Fibroblast of skin of right biceps (primary cell): ENCODE measurements at places on chromosomes 4 and X.

DNA sequence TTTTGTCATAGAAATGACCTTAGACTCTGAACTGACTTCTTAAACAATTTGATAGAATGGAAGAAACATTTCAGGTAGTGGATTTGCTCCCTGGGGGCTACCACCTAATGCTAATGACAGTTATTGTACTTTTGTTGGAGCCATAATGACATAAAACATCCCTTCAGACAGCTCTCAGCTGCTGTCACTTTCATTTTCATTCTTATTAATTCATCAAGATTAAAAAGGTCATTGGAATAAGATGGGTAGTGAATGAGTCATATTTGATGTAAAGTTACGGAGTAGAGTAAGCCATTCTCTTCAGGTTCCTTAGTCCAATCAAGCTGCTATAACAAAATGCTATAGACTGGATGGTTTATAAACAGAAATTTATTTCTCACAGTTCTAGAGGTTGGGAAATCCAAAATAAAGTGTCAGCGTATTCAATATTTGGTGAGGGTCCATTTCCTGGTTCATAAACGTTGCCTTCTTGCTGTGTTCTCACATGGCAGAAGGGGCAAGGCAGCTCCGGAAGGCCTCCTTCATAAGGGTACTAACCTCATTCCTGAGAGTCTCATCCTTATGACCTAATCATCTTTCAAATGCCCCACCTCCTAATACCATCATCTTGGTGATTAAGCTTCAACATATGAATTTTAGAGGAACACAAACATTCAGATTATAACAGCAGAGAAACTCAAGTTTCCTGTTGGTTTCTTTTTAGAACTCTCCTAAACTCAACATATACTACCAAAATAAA lies 268.5 kb downstream of the ARAP2 start:
- DNase-seq: no peak

DNA sequence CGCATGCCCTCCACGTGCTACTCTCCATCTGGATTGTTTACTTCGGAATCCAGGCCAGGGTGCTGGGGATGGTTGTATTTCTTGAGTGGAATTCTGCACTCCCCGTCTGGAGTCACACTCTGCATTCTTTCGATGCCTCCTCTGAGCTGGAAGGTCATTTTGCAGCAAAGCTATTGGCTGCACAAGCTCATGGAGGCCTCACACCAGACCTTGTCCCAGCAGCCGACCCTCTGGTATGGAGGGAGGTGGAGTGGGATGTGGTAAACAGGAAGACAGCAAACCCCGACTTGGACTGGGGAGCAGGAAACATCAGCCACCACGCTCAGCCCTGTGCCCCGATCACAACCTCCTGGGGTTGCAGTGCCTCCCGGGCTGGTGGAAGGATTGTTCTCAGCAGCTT lies 225.3 kb upstream of the LNX1 start:
- peak; percentile 15 for DNase-seq

- DNase-seq: no peak
Observed at GRCh38 chr4:30443289-30443688, 276.9 kb upstream of the PCDH7 start.

DNA sequence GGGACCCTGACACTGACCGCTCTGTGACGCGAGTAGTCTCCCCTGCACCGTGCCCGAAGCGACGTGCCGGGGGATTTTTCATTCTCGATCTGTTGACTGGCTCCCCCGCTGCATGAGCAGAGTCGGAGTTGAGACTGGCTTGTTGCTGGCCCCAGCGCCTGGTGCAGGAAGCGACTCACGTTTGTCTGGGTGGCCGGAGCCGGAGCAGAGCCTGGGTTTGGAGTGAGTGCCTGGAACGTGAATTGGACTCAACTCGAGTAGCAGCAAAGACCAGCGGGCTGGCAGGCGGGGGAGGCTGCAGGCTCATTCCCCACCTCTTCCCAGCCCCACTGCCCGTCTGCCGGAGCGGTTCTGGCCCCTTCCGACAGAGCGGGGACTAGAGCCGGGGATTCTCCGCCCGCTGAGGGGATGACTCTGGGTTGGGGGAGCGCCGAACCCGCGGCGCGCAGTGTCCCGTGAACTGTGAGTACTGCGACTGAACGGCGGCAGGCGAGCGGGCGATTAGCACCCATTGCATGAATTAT lies 554 bp downstream of the PCDH7 start:
- peak; percentile 56 for DNase-seq

GRCh38 chrX:10798041-10798440 lies 177.7 kb upstream of the MID1 start:
- DNase-seq: no peak

GRCh38 chr4:183348706-183349659 lies 26.8 kb upstream of the CLDN24 start:
- peak; percentile 99 for DNase-seq

GRCh38 chr4:176031922-176032321 lies 33.7 kb upstream of the WDR17 start:
- DNase-seq: no peak

DNA sequence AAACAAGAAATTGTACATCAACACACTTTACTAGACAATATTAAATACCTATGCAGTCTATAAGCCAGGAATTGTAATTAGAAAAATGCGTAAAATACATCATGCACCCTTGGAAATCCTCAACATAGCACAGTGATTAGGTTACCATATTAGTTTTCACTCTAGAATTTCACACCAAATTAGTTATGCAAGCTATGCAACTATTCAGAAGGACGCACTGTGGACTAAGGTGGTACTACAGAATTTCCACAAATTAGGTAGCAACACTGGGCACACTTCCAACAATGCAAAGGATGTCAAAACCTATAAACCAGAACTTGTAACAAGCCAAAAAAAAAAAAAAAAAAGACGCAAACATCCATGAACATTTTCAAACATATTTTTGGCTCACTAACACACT lies 71.1 kb upstream of the ZCCHC13 start:
- peak; percentile 53 for DNase-seq

DNA sequence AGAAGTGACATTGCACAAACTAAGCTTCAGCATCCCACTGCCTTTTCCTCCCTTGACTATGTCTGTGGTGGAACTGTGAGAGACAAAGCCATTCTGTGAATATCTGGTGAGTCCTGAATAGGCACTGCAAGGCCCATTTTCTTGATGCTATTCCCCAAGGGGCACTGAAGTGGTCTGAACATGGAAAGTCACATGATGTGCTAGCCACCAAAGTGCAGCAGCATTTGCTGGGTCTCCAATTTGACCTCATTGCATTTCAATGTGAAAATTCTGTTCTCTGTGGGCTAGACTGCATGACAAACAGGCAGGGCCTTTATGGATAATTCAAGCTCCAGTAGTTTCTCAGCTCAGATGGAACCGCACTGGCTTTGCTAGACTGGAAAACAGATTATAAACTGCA lies 627.4 kb upstream of the BOD1L1 start:
- DNase-seq: no peak

GRCh38 chr4:36233567-36234266 lies 10.6 kb downstream of the ARAP2 start:
- no peak for DNase-seq

DNA sequence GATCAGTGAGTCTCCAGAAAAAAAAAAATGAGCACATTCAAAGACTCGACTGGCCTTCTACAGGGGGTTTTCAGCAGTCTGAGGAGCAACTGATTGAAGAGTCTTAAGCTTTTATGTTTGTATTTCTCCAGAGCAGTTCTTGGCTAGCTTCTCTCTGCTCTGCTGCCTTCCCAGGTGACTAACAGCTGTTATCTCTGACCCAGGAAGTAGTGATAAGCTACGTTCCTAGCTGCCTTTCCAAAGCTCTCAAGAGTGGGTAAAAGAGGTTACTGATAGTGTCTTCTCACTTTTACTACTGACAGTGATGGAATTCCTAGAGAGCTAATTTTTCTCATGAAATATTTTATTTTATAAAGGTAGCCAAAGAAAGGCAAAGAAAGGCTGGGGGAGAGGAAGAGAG lies 66.6 kb downstream of the ENOX2 start:
- DNase-seq: no peak

- DNase-seq: no peak
Observed at GRCh38 chr4:181845617-181846016, 397.6 kb upstream of the TENM3 start.

- DNase-seq: no peak
Observed at GRCh38 chr4:79756140-79756895, 316.7 kb downstream of the ANTXR2 start.

DNA sequence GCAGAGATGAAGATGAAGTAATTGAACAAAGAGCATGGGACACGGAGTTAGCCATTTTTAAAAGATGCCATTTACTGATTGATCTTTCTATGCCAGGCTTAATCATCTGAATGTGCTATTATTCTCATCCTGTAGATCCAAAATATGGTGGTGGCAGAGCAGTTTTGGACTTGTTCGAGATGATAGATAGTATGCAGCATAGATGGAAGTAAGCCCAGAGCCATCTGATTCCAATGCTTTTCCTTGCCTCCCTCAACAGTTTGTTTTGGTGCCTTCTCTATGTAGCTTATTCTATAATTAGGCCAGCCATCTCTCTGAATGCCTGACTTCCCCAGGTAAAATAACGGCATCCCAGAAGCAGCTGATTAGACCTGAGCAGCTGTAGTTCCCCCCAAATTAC lies 152.6 kb upstream of the CLNK start:
- DNase-seq: no peak

DNA sequence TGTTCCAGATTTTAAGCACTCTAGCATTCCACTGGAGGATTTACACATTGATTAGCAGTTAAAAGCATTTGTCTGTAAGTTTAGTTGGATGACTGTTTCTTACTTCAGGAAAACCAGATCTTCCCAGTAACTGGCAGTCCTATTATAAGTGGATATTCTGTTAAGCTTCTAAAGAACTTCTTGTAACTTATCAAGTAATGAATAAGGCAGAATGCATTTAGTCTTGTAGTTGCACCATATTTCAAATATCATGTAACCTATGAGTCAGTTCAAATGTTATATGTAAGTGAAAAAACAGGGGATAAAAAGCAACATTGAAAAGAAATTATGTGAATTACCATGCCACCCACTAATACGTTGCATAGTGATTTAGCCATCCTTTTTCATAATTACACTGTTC lies 30.2 kb upstream of the TENM3 start:
- peak; percentile 67 for DNase-seq

- no peak for DNase-seq
Observed at GRCh38 chrX:152658302-152658701, 20.6 kb downstream of the GABRQ start.

DNA sequence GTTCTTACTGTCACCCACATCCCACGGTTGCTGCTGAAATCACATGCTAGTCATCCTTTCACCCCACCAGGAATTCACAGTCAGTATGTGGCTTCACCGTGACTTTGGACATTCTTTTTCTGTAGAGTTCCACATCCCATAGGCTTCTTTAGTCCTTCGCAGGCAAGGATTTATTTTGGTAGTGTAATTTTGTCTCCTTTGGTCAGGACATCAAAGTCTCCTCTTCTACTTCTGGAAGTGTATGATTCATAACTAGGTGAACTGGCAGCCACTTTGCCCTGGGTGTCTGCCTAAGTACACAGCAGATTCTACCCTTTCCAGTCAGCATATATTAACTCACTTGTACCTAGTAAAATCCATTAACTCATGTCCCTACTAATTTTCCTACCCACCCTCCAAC lies 38.3 kb upstream of the MMAA start:
- no peak for DNase-seq

DNA sequence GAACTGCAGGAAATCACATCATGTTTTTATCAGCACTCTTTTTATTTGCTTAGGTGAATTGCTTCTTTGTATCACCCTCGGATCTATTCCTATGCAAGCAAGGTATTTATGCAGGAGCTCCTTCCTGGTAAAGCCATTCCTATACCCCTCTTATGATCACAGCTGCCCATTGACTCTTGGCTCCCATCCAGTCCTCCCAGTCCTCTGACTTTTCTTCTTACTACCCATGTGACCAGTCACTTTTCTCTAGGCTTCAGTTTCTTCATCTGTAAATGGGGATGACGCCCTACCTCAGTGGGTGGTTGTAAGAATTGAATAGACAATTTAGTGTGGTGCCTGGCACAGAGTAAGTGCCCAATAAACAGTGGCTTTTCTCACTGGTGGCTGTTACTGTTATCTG lies 144.9 kb downstream of the FHIP1A start:
- DNase-seq: no peak

DNA sequence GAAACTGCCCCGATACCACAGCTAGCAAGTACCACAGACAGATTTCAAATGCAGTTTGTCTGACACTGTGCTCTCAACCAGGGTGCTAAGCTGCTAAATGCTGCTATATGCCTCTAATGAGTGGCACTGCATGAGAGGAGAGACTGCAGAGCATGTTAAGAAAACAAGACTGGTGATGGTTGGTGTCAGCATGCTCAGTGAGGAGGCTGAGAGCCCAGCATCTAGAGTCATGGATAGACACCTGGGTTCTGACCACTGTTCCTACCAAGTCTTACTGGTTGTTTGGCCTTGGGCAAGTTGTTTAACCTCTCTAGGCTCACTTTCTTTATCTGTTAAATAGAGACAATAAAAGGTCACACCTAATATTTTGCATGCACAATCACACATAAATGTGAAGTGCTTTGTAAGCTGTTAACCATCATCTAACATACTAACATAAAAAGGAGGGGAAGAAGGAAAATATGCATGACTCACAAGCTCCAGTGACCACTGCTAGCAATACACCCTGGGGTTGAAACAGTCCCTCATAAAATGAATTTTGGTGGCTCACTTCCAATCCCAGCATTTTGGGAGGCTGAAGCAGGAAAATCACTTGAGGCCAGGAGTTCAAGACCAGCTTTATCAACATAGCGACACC lies 20.7 kb downstream of the HHIP start:
- DNase-seq: peak; percentile 84

- no peak for DNase-seq
Observed at GRCh38 chr4:133943081-133943480, 258.5 kb downstream of the PABPC4L start.

GRCh38 chr4:142379277-142380051 lies 466.6 kb downstream of the INPP4B start:
- peak; percentile 96 for DNase-seq

- DNase-seq: peak; percentile 15
Observed at GRCh38 chr4:119233750-119234149, 21.2 kb downstream of the USP53 start.

DNA sequence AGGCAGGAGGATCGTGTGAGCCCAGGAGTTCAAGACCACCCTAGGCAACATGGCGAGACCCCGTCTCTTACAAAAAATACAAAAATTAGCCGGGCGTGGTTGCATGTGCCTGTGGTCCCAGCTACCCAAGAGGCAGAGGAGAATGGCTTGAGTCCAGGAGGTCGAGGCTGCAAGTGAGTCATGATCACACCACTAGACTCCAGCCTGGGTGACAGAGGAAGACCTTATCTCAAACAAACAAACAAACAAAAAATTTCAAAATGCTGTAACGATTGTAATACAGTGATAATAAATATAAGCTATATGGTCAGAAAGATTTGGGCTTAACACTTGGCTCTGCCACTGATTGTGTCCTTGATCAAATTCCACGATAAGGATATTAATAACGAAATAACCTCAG lies 24.2 kb downstream of the SLC25A4 start:
- DNase-seq: no peak

- no peak for DNase-seq
Observed at GRCh38 chr4:48290146-48290772, 20.6 kb upstream of the TEC start.

- DNase-seq: no peak
Observed at GRCh38 chr4:63728480-63729177, 680.6 kb downstream of the TECRL start.
